ENCODE measurements at places on chromosomes 6 and 20. TPM values are rescaled to one million over a fixed set of nuclear protein-coding genes. Genes with fewer than 3 reads are reported as not detected.

GRCh38 chr20:4243071-4243470 is 227.7 kb upstream of the RNF24 start:
- DNase-seq, result no peak

DNA sequence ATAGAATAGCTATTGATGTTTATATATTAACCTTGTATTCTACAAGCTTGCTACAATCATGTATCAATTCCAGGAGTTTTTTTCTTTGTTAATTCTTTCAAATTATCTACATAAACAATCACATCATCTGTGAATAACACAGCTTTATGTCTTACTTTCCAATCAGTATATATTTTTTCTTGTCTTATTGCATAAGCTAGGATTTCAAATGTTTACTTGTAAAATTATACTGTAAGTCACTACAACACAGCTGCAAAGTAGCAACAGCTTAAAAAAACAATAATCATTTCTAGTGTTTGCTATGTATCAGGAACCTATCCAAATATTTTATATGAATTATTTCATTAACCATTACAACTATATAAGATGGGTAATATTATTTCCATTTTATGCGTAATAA is 270.4 kb downstream of the KIF16B start:
- DNase-seq, result no peak

SLC22A23 gene
- 0.41 TPM for total RNA-seq

GPLD1 gene
- 1.1 TPM for total RNA-seq

- DNase-seq, result no peak
Observed at GRCh38 chr20:986733-987355, 15.3 kb downstream of the RSPO4 start.

- no peak for DNase-seq
Observed at GRCh38 chr6:42406306-42407280, 45.1 kb downstream of the TRERF1 start.

DNA sequence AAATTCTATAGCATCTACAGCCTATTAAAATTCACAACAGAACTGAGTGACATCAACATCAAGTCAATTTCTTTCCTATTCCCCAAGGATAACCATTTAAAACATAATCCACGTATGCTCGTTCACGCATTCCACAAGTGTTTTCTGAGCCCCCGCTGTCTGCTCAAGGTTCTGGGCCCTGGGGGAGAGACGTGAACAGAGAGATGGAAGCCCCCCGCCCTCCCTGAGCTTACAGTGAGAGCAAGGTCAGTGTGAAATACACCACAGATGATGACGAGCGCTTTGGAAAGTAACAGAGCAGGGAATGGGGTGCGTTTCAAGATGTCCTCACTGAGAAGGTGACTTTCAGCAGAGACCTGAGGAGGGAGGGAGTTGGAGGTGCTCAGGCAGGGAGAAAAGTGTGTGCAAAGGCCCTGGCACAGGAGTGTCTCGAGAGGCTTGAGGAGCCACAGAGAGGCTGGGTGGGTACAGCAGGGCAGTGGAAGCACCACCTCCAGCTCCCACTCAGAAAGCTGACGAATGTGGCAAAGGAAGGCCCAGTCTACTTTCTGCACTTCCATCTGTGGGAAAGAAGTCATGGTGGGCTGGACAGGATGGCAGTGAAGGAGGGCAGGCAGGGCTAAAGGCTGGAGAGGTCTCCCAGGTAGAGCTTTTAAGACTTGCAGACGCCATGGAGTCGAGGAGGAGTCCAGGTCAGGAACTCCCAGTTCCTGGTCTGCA is 88.3 kb downstream of the DLL1 start:
- DNase-seq, result no peak
